Stimulated activated CD8-positive, alpha-beta memory T cell treated with anti-CD3 and anti-CD28 coated beads, Interleukin-7, amount 100 ng/mL, for 1 hour (primary cell): ENCODE measurements at places on chromosomes 3 and 15.

GRCh38 chr15:38534691-38535090 lies 29.9 kb downstream of the RASGRP1 start:
- DNase-seq = no peak

- DNase-seq = no peak
These were observed 59.4 kb downstream of the UBR1 start for GRCh38 chr15:43046484-43046883.

DNA sequence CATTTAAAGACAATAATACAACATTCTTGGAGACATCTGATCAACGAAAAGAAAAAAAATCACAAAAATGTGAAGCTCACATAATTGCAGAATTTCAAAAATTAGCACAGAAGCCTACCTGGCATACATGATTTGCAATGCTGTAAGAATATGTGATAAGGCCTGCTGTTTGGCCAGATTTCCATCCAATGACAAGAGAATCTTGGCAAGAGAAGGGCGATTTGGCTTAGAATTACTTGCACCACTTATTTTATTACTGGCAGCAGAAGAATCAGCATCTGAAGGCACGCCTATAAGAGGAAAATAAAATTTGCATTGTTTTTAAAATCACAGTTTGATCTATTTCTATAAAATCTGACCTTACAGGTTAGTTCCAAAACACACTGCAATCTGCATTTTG lies 70.3 kb upstream of the OCA2 start:
- no peak for DNase-seq

GRCh38 chr15:65245096-65245856 lies 34.0 kb upstream of the CILP start:
- no peak for DNase-seq

DNA sequence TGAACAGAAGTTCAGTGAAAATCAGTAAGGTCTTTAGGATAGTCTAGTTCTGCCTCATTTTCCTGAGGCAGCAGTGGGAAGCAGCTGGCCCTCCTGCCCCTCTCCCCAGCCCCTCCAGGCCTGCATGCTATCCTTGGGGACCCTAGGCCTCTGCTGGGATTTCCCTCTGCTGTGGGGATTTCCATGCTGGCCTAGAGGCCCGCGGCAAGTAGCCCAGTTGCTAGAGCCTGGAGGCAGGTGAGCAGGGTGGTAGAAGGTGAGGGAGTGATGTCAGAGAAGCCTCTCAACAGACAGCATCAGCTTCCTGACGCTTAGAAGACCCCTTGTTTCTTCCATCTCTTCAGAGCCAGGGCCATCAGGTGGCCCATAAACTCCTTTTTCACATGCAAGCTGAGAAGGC lies 305.8 kb upstream of the THBS1 start:
- DNase-seq = no peak

DNA sequence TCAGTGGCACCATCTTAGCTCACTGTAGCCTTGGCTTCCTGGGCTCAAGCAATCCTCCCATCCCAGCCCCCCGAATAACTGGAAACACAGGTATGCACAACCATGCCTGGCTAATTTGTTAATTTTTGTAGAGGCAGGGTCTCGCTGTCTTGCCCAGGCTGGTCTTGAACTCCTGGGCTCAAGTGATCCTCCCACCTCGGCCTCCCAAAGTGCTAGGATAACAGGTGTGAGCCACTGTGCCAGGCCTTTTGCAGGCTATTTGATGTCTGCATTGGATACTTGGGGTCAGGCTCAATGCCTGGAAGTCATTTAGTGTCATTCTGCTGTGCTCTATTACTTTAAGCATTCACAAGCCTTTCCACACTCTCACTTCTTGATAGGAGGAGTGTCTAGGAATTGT lies 17.6 kb downstream of the LIMD1 start:
- DNase-seq = no peak

- DNase-seq = no peak
These were observed 82.1 kb downstream of the CGNL1 start for GRCh38 chr15:57458356-57458781.

- DNase-seq = no peak
These were observed 37.9 kb downstream of the CPA3 start for GRCh38 chr3:148903022-148903442.

- DNase-seq = no peak
These were observed 1.4 kb downstream of the CIDEC start for GRCh38 chr3:9878700-9879099.

DNA sequence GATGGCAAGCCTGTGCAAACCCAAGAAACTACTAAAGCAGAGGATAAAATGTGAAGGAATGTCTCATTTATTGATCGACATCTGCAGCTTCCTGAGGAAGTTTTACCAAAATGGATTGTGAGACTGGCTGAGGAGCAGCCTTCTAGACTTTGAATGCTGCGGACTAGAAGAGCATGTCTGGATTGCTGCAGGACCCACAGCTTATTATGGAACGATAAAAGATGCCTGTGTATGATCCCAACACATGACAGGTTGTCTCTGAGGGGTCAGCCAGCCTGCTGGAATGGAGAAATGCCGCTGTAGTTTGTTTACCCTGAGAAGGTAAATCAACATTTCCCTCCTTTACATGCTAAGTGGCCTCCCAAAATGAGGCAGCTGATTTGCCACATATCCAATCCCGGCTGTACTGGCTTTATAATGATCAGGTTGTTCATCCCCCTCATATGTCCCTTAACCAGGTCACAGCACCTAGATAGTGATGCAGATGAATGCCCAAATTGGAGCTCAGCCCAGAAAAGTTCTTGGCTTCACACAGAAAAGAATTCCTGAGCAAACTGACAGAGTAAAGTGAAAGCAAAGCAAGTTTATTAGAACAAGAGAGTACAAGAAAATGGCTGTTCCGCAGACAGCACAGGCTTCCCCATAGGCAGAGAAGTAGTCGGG lies 63.9 kb downstream of the IL12A start:
- DNase-seq = no peak

DNA sequence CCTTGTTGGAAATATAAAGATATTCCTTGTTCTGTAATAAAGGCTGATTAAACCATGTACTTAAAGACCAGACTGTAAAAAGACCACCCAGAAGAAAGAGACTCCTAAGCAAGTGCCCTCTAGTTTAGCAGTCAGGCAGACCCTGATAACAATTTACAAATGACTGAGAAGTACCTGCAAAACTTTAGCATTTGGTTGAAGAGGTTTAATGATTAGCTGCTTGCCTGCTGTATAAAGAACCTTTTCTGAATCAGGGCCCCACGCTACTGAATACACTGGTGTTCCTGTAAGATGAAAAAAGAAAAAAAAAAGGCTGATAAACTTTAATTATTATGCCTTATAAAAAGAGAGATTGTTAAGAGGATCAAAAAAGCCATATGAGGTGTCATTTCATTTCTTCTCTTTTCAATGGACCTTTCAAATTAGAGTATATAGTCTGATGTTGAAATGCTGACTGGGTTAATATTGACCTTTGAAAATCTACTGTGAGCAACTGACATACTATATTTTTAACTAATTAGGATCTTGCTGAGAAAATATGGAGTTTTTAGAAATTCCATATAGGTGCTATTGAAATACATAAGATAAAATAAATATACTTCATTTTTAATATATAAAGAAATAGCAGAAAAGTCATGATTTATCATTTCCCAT lies 33.0 kb downstream of the IFT80 start:
- no peak for DNase-seq

- DNase-seq = no peak
These were observed 267 bp downstream of the CLDN18 start for GRCh38 chr3:138010273-138010590.

DNA sequence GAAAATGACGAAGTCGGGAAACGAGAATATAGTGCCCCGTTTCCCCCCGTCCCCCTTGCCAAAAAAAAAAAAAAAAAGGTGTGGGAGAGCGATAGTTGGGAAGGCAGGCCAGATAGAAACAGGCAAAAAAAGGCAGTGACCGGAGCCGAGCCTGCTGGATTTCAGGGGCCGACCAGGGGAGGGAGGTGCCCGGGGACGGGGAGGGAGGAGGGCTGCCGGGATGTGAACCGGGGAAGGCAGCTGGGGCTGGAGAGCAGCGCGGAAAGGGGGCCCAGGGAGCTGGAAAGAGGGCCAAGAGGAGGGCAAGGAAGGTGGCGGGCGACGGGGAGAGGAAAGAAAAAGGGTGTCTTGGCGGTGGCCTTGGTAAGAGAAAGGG lies 837 bp downstream of the LRRN1 start:
- no peak for DNase-seq

GRCh38 chr3:51422211-51422610 lies 31.1 kb downstream of the RBM15B start:
- no peak for DNase-seq

DNA sequence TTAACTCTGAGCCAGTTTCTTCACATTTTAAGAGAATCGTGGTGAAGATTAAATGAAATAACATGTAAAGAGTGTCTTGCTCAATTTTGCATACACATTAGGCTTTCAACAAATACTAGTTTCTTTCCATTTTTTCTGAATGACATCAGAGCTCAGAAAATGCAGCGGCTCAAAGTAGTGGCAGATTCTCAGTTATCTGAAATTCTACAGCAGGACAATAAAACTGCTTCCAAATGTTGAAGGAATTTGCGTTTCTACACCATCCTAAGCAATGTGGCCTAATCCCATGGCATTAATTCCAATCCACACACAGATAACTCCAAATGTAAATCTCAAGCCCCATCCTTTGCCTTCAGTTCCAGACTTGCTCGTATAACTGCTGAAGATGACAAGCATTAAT lies 115.8 kb downstream of the PLCH1 start:
- DNase-seq = no peak

GRCh38 chr15:82805994-82806406 lies at the start of gene FSD2:
TSS of gene FSD2 (minus strand) at chr15:82806069. CDS start at chr15:82787390, 18,679 bp downstream.
- peak; percentile 2 for DNase-seq
